ENCODE measurements at places on chromosomes 4 and X.
A peak's percentile ranks its signal among the peaks of the same experiment; 100 is the strongest.

DNA sequence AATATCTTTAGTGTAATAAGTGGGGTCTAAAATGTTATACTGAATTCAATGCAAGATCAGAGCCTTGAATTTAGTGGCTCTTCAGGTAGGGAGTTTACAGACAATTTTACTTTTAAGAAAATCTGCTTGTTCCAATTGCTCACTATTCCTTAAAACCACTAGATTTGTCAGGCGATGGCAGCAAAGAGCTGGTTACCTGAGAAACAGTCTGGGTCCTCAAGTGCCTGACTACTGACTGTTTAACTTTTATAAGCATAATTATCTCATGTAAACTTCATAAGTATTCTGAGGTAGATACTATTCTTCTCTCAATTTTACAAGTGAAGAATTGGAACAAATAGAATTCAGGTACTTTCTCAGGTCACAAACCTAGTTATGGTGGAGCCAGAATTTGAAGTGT lies 84.3 kb downstream of the RRAGB start:
- DNase-seq: no peak

DNA sequence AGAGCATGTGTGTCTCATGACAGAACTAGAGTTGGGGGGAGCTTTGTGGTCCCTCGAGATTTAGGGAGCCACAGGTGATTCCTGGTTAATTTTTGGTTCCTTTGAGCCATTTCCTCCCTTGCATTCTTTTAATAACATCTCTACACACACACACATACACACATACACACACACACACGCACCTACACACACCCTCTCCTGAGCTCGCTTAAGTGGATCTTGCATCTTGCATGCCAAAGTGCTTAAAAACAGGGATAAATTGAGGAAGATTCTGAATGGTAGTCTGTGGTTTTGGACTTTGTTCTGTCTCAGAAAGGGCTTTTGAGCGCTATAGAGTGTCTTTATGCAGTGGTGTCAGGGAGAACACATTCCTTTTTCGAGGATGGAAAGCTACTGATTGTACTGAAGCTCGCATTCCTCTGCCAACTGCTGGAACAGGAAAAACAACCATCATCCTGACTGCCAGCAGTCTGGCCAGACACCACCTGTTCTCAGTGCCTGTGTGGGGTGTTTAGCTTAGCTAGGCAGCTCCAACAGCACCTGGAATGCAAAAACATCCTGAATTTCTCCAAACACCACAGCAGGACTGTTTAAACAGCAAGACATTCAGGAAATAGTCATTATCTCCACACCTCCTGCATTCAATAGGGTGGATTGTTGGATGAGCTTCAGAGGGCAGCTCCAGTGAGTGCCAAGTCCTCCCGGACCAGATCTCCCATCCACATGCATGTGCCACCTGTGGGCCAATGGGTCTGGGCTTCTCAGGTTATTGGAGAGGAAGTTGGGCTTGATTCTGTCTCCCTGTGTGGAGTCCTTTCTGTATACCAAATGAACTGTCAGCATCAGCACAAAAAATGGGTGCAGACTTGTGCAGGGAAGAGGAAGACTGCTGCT lies 21.9 kb upstream of the IGFBP7 start:
- peak; percentile 63 for DNase-seq

DNA sequence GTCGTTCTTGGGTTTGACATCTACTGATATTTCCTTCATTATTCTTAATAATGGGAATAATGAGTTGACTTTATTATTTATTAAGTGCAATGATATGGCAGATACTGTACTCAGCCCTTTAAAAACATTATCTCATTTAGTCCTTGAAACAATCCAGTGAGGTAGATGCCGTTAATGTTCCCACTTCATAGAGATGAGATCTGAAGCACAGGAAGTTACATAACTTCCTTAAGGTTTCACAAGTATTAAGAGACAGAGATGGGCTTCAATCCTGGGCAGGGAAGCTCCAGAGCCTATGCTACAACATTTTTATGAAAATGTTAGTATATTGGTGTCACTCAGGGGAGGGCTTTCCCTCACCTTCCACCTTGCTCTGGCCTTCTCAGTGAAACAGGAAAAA lies 9.7 kb upstream of the KLHL13 start:
- no peak for DNase-seq

DNA sequence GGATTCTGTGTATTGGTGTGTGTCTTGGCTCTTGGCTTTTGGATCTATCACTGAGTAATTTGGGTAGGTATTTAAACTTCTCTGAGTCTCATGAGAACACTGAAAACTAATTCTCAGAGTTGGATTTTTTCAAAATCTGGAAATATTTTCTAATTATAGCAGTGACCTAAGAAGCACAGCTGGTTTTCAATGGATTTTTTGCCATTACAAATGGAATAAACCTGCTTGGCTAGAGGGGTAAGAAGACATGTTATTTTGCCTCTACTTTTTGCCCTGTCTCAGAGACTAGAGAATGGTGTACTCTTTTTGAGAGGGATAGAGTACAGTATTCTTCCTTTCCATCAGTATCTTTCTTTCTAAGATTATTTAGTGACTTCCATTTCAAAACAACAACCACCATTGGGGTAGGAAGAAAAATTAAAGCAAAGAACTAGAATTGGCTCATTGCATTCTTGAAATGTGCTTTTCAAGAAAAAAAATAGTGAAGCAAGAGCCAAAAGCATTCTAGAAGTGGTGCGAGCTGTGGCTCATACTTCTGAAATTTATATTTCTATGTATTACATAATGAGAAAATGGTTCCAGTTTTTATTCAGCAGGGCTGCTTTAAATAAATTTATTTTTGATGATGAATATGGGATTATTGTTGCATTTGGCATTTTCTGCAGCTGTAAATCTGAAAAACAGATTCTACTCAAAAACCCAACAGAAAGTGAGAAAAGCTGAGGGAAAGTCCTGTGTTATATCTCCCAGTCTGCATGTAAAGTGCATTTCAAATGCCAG lies 850.2 kb upstream of the SLIT2 start:
- no peak for DNase-seq

DNA sequence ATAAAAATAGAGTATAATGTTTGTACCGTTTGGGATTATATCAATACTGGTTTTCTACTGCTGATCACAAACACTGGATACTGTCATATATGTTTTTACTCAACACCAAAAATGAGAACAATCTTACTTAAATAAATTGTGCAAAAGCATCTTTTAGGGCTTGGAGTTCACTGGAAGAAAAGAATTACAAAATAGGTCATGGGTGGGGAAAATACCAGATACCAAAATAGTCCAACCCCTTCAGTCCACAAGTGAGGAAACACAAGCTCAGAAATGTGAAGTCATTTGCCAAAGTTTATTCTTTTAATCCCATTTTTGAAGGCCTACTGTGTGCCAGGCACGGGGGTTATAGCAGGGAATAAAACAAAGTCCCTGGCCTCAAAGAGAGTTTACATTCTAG lies 64.4 kb downstream of the ADGRG2 start:
- DNase-seq: no peak

DNA sequence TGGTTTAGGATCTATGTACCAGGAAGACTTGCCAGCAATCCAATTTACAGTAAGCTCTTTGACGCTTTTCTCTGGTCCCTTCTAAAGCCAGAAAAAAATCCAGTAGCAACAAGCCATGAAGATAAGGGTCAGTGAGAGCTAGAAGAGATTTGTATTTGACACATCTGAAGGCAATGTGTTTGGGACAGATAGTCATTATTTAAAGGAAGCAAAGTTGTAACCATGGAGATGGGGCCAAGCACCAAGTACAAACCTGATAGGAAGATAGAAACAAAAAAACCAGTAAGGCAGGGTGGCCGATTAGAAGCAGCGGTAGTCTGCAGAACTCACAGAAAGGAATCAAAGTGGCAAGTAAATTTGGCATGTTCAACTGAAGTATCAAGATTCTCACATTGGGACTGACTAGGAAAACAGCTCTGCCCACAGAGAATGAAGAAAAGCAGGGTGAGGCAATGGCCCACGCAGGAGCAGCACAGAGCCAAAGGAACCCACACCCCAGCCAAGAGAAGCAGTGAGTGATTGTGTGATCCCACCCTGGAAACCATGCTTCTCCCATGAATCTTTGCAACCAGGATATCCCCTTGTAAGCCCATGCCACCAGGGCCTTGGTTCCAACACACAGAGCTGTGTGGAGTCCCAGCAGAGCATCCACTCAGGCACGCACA lies 12.9 kb upstream of the C4orf54 start:
- DNase-seq: no peak

DNA sequence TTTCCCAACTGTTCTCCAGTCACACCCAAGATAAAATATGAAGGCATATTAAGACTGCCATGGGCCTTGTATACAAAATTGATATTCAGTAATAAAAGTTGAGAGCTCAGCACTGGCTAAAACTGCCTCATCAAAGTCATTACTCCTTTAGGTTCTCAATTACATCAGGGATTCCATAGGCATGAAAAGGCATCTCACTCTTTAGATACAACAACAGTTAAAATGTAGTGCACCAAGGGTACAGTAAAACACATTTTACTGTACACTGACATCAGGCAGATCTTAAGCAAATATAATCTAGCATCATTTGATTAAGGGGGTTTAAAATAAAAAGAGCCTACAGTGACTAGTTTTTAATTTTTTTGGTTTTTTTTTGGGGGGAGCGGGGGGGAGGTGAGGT lies 107.7 kb downstream of the PPP3CA start:
- no peak for DNase-seq

GRCh38 chr4:88366460-88366859 lies 12.2 kb upstream of the HERC6 start:
- DNase-seq: no peak

- no peak for DNase-seq
These were observed 31.9 kb upstream of the TLR2 start for GRCh38 chr4:153652051-153652784.

- DNase-seq: no peak
These were observed 23.6 kb downstream of the PLAC1 start for GRCh38 chrX:134634691-134635090.

- no peak for DNase-seq
These were observed 150.8 kb upstream of the CXCL13 start for GRCh38 chr4:77454858-77455257.

DNA sequence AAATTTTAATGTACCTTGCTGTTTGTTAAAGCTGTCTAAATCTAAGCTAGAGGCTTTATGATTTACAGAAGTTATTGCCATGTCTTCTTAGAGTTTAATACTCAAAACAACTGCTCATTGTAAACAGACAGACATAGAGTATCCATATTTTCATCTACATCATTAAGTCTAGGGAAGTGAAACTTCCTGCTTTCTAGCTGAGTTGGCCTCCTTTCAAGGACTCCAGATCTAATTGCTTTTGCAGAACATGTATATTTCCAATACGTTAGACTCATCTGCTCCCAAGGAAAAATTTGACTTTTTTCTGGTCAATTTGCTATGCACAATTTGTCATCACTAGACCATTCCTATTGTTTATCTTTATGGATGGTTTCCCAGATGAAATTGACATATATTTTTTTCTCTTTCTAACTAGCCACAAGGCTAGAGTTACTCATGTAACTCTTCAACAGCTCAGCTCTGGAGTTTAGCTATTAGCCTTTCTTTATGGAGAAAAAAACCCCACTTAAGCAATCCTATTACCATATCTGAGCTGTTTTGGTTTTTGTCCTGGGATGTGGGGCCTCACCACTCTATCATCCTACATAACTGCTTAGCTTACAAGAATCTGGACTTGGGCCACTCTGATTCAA lies 122.9 kb downstream of the PPA2 start:
- no peak for DNase-seq

DNA sequence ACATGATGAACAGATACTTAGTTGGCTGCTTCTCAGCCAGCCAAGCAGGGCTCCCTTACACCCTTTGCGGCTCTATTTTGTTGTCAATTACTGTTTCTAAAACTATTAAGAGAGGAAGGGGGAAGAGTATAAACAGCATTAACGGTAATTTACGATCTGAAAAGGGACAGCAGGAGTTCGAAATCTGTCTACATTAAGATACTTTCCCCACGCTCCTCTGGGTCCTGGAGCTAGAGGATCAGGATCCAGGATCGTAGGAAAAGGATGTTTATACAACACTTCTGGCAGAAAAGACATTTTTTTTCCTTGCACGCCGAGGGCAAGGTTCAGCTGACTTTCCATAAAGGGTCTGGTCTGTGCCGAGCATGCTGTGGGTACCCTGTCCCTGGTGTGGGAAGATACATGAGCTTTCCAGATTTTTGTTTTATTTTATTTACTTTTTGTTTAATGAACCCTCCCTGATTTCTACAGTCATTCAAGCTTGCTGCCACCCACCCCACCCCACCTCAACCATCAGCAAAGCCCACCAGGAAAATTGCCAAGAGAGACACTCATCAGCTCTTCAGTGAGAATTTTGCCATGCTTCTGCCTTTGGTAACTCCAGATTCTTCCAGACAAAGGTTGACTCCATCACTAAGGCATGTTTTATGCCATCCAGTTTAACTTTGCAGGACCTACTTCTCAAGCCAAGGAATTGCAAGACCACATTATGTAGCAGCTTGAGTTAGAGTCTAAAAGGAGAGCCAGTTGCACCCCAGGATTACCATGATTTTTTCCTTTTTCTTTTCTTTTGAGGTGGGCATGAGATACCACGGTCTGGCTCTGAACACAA lies 188.1 kb downstream of the QDPR start:
- no peak for DNase-seq

- no peak for DNase-seq
These were observed 34.9 kb downstream of the MGAT4D start for GRCh38 chr4:140463182-140463581.

DNA sequence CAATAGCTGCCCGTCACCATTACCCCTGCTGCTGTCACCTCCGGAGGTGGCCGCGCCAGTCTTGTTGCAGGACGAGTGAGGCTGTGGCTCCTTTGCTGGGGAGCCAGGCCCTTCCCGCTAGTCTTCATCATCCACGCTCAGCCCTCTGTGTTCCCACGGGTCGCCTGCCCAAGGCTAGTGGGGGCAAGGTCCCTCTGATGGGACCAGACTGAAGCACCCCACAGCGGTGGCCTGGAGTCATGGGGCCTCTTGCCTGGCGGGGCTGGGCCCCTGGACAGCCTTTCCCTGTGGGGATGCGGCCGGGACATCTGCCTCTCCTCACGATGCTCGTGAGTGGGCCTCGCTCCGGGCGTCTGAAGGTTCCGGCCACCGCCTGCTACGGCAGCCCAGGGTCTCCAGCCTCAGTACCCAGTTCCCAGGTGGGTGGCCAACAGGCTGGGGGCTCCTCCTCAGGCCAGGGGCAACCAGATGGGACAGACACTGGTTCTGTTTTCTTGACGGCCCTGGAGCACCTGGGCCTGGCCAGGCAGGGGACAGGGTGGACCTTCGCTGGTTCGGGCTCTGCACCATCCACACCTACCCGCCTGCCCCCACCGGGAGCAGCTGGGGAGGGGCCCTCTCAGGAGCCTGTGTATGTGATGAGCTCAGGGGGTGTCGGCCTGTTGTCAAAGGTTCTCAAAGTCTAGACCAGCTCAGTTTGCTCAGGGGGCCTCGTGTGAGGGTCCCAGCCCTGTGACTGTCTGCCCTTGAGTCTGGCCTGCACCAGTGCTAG lies 32.3 kb downstream of the DOK7 start:
- DNase-seq: peak; percentile 49

DNA sequence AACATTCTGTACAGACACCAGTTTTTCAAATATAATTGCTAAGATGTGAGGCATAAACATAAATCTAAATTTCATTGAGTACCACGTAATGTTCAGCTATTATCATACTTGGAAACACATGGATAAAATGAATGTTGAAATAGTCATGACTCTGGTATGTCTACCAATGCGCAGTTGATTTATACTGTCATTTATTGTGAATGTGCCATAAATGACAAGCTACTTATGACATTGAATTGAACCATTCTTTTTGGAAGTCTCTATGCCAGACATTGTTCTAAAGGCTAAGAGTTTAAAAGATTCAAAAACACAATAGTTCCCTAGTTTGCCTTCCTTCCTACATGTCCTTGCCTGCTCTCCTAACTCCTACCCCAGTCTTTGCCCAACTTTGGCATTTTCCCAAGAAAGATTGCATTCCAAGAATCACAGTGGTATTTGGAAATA lies 96.6 kb upstream of the DMD start:
- DNase-seq: no peak

All from endodermal cell (in vitro differentiated cells).